Daoy (cell line): ENCODE measurements at places on chromosomes 7 and 10.

DNA sequence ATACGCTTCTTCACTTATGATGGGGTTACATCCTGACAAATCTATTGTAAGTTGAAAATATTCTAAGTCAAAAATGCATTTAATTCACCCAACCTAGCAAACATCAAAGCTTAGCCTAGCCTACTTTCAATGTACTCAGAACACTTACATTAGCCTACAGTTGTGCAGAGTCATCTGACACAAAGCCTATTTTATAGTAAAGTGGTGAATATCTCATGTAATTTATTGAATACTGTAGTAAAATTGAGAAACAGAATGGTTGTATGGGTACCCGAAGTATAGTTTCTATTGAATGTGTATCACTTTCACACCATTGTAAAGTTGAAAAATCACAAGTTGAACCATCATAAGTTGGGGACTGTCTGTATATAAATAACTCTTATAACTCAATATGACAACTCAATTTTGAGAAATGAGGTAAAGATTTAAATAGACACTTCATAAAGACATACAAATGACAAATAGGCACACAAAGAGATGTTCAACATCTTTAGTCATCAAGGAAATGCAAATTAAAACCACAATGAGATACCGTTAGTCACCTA lies 73.9 kb downstream of the C10orf90 start:
- no peak for DNase-seq

DNA sequence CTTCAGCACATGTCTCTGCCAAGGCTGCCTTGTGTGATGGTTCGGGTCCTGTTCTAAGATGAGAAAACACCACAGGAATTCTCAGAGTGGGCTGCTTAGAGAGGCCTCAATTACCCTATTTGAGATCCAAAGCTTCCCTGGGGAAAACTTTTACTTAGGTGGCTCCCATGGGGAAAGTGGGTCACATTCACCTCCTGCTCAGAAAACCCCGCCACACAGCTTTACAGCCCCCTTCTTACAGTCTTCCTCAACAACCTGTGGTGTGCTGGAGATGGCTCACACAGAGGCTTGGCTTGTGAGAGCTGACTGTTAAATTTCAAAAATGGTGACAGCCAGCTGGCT lies 36.6 kb upstream of the KCNIP2 start:
- DNase-seq = no peak

GRCh38 chr10:36597756-36598320 lies 527.6 kb upstream of the ANKRD30A start:
- DNase-seq = no peak

DNA sequence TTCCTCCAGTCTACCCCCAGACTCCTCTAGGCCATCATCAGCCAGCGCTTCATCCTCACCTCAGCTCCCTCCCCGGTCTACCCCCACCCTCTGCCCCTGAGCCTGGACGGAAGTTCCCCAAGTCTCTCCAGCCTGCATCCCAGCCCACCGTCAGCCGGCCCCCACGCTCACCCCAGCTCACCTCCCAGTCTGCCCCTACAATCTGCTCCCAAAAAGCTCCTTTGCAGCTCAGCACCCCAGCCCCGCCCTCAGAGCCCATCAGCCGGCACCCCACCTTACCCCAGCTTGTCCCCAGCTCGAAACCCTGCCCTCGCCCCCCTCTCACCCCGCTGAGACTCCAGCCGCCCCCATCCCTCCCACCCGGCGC lies 322 bp upstream of the RAMP3 start:
- DNase-seq = no peak

DNA sequence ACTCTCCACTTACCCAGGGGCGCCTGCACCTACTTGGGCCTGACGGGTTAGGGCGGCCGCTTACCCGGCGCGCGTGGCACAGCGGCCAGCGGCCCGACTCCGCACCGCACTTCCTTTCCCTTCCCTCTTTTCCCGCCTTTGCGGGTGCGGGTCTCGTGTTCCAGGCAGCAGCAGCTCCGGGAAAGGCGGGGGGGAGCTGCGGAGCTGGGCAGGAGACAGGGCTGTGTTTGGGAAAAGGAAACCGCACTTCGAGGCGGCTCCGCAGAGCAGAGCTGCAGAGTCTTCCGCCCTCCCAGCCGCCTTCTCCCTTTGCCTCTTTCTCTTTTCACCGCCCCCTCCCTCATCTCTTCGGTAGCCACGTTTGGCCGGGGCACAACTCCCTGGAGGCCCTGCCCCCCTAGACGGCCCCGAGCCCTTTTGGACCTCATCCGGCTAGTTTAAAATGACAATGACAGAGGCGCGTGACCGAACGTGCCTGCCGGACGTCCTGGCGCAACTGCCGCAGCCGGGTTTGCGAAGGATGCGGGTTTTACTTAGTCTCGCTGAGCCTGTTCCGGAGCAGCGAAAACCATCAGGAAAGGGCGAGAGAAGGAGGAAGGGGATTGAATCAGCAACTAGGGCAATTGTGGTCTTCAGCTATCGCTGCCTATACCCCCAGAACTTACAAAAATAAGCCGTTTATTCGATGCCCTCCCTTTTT lies 7.9 kb upstream of the PAX2 start:
- no peak for DNase-seq
